ENCODE measurements at places on chromosomes 11 and 22.

GRCh38 chr11:34552270-34552669 lies 38.7 kb upstream of the ELF5 start:
- no peak for DNase-seq

DNA sequence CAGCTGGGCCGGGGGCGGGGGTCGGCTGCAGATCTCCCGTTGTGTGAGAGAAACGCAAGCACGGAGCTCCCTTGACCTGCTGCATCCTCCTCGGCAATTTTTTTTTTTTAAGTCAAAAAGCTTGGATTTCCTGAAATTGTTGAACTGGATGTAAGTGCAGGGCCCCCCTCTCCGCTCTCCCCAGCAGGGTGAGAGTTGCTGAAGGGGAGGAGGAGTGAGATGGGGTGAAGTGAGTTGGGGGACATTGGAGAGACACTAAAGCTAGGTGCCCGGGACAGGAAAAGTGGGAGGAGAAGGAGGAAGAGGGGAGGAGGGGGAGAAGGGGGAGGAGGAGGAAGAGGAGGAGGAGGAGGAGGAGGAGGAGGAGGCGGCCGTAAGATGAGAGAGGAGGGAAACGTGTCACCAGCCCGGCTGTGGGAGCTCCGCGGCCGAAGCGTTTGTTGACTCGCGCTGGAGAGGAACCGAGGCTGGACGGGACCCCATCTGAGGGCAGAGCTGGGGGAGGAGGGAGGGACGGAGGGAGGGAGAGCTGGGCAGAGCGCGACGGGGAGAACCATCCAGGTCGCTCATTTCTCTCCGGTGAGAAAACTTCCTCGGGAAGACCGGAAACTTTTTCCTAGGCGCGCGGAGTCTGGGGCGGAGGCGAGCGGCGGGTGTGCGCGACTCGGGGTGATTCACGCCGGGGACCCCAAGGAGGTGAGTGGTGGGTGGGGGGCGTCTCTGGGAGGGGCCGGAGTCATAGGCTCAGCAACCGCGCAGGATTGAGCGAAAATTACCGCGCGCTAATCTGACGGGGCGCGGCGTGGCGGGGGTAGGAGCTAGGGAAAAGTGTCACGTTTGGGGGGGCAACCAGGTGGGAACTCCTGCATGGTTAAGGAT lies 80.2 kb downstream of the PRR5L start:
- DNase-seq, result peak; percentile 9

GRCh38 chr11:77753230-77753629 lies 67.3 kb downstream of the RSF1 start:
- DNase-seq, result no peak

- peak; percentile 53 for DNase-seq
These were observed 744 bp downstream of the PACSIN3 start for GRCh38 chr11:47185305-47186075.

DNA sequence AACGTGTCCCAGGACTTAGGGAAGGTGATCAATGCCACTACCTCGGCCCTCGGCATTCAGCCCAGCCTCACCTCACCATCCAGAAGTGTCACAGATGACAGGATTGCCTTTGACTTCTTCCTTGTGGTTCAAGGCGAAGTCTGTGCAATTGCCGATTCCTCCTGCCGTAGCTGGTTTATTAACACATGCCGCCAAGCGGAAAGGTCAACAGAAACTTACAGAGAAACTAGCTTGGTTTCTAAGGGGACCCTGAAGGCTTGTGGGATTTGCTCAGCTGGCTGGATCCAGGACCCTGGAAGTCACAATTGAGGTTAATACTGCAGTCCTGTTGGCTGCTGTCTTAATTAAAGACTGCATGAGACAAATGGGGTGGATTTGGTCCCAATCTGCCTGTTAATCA lies 65.6 kb downstream of the SHANK2 start:
- no peak for DNase-seq

- peak; percentile 93 for DNase-seq
These were observed 11.9 kb downstream of the CHRM1 start for GRCh38 chr11:62909107-62909894.

GRCh38 chr22:32713737-32714457 lies 87.6 kb upstream of the TIMP3 start:
- no peak for DNase-seq

GRCh38 chr11:118607401-118608359 lies at the start of gene PHLDB1:
PHLDB1 (plus strand) TSS chr11:118607615; CDS start chr11:118613837, 6,222 bp downstream.
- peak; percentile 64 for DNase-seq

DNA sequence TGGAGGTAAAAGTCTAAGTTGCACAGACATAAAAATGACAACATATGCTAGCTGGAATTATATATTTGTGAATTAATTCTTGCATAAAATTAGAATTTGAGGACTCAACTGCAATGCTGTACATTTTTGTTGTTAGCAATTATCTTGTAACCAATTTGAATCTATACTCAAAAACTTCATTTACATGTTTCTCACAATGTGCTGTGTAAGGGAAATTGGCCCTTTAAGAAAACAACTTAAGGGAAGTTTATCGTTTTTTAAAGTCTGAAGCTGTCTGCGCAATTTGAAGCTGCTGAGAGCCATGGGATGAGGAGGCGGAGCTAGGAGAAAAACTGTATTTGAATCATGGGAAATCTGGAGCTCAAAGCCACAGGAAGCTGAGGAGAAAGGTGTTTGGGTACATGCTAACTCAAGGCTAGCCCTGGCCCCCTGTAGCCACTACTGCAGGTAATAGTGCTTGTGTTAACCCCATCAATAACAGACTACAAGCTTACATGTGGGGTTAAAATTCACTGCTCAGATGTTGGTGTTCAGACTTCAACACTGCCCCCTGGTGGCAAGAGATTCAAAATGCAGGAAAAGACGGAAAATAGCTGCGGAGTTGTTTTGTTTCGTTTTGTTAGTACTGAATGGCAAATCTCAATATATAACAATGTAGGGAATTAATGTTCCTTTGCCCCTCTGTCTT lies 126.1 kb downstream of the BRD1 start:
- peak; percentile 13 for DNase-seq
